Stimulated activated CD4-positive, alpha-beta T cell treated with anti-CD3 and anti-CD28 coated beads, Interleukin-12 subunit alpha, Interleukin-12 subunit beta, amount 100 ng/mL, for 48 hours (primary cell): ENCODE measurements at places on chromosomes 2 and 18.
A peak's percentile ranks its signal among the peaks of the same experiment; 100 is the strongest.

- DNase-seq: no peak
Observed at GRCh38 chr2:183172220-183172887, 48.1 kb downstream of the NUP35 start.

DNA sequence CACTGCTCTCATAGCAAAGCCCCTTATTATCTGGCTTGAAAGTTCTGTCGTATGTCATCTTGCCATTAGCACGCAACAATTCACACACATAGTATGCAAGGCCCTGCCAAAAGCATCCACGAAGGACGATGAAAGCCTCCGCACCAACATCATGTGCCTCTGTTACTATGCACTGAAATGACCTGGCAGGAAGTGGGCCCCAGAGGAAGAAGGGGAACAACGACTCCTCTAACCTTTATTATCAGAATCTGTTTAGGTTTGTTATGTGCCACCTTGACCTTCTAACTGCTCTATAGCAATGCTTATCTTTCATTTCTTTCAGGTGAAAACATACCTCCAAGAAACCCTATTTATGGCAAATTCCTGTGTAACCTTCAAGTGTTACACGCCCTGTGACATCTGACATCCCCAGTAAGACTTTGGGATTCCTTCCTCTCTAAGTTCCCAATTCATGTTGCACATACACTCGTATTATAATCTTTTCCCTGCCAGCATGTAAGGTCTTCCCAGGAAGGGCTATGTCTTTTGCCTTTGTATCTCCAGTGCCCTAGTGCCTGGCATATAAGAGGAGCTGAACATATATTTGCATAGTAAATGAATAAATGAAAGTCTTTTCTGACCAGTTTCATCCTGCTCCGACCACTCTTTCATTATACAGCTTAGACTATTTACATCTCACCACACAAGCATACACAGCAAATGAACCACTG, 7.0 kb upstream of the NDUFV2 start:
- peak; percentile 60 for DNase-seq

GRCh38 chr2:71460595-71461303, 7.4 kb downstream of the DYSF start:
- DNase-seq: no peak

DNA sequence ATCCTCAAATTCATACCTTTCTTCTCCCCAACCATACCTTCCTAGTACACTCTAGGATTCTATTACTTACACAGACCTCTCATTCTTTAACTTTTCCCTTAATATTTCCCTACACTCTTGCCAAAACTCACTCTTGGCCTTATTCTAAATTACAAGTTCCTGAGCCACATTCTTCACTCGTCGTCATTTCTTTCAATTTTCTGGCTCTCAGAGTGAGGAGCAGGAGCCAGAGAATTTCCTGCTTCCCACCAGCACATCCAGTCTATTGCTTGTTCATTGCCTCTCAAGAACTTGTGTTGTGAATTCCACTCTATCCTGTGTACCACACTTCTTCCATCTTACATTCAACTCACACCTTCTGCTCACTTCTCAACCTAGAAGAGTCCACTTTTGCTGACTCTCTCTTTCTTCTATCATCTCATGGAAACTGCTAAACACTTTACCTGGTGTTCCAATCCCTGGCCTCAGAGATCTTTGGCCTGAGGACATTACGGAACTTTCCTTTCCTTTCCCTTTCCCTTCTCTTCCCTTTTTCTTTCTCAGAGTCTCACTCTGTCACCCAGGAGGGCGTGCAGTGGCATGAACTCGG, 171.6 kb downstream of the PLCL1 start:
- no peak for DNase-seq

DNA sequence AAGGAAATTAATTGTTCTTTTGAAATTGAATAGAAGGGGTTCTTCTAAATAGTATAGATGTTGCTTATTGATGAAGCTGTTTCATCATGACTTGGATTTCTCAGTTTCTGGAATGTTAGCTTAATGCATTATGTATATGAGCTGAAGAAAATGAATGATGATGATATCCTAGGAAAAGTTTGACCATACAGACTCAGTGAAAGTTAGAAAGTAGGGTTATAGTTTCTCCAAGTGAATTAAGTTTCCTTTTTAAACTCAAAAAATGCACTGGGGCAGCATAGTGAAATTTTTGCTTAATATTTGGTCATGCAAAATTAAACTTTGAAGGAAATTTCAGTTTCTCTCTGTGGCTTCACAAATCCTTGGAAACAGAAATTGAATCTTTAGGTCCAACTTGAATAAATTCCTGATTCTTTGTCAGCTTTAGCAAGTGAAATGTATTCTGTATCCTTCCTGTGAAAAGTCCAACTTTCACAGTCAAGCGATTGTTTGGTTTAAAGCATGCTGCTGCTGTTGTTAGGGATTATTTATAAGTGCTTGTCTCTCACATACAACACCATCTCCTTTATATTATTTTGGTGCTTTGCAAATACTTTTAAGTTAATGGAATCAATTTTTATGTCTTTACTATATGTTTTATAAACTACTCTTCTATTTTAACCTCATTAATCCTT, 78.2 kb downstream of the PIK3C3 start:
- no peak for DNase-seq

DNA sequence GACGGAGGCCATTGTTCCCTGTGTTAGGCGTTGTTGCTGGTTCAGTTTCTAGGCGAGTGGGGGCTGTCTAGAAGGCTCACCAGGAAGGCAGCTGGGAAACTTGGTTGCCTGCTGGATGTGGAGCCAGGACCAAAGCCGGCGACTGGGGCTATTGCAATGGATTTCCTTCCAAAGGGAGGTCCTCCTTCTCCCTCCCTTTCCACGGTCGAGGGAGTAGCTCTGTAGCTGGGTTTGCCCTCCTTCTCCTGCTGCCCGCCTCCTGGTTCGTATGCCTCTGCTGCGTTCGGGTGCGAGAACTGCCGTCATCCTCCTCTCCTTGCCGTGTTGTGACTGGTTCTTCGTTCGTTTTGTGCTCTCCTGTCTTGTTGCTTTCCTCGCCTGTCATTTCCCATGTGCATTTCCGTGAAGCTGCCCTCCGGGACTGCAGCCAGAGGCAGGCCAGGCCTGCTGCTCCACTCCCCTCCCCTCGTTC, 203.4 kb downstream of the NEDD4L start:
- no peak for DNase-seq

DNA sequence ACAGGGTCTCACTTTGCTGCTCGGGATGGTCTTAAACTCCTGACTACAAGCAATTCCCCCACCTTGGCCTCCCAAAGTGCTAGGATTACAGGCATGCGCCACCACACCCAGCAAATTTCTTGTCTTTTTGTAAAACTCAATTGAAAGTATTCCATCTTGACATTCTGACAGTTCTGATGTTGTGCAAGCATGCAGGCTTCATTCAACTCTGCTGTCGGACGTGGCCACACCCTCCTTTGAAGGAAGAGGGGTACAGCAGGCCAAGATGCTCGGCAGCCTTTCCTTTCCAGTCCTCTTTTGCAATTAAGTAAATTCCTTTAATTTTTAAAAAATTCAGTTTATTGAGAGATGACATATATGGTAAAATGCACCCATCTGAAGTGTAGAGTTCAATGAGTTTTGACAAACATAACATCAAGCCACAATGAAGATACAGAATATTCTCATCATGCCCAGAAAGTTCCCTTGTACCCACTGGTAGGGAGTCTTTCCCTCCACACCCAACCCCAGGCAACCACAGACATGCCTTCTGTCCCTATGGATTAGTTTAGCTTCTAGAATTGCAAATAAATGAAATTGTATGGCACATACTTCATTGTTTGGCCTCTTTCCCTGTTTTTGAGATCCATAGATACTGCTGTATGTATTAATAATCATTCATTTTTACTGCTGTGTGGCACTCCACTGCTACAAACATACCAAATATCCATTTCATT, 33.1 kb downstream of the TUBB6 start:
- no peak for DNase-seq

- peak; percentile 11 for DNase-seq
Observed at GRCh38 chr2:65390134-65390533, 42.3 kb downstream of the SPRED2 start.

DNA sequence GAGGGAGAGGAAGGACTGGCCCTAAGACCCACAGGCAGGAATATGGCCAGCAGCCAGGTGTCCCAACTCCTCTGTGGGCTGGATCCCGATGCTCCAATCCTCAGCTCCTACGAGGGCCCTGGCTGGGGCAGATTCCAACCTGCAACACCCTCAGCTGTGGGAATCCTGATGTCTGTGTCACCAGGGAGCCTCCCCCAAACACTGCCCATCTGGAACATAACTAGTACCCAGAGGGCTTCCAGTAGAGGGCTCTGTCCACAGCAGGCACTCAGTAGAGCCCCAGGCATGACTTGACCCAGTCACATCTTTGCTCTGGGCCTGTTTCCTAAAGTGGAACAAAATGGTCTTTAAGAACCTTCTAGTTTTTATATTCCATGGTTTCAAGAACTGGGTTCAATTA, 20.6 kb upstream of the LOXHD1 start:
- no peak for DNase-seq

DNA sequence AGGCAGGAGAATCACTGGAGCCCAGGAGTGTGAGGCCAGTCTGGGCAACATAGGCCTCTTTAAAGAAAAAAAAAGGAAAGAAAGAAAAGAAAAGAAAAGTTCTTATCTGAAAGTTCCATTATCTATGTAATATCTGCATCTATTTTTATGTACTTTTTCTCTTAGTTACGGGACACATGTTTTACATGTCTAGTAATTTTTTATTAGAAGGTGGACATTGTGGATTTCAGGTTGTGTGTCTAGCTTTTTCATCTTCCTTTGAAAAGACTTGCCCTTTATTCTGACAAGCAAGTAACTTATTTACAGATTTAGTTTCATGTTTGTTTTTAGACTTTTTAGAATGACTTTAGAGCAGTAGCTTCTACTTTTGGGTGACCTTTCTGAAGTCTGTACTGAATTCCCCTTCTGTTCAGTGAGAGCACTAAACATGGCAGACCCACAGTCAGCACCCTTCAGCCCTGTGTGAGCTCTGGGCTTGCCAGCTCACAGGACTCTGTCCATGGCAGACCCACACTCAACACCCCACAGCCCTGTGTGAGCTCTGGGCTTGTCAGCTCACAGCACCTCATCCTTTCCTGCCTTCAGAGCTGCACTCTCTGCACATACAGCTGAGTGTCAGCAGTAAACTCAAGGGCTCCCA, 17.5 kb downstream of the TRAPPC12 start:
- DNase-seq: no peak

- no peak for DNase-seq
Observed at GRCh38 chr2:42135381-42136312, 33.5 kb upstream of the EML4 start.

- no peak for DNase-seq
Observed at GRCh38 chr2:12700989-12701388, 15.7 kb upstream of the TRIB2 start.
